ENCODE measurements at places on chromosomes 12 and 14. TPM values are rescaled to one million over a fixed set of nuclear protein-coding genes. Genes with fewer than 3 reads are reported as not detected.
A peak's percentile ranks its signal among the peaks of the same experiment; 100 is the strongest.

DNA sequence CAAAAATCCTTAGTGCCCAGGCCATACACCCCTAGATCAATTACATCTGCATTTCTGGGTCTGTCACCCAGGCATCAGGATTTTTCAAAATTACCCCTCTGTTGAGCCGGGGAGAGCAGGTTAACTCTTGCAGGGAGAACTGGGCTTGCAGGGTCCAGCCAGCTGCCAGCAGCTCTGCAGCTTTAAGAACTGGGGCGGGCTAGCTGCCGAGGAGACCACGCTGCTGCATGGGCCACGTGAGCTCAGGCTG lies at the start of gene DGLUCY:
DGLUCY (plus strand) TSS at position 245 of the 250 bp plus-strand sequence. CDS start 46,222 bp downstream, outside the sequence.
- DNase-seq: no peak

DNA sequence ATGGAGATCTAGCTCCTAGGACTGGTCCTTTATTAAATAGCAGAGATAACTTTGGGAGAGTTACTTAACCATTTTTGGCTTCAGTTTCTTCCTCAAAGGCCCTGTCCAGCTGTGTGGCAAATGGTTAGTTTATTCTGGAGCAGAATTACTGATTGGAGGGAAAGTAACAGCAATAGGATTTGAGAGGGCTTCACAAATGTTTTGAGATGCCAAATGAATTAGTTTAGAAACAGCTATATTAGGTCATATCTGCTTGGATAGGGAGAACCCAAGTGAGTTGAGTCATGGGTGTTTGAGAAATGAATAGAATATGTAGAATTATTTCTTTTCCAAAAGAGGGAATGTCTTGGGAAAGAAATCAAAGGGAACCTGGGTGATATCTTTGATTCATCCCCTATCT lies 17.5 kb downstream of the RASSF3 start:
- peak; percentile 46 for DNase-seq

The FGF6 gene
- not detected for total RNA-seq

The MED13L gene
- total RNA-seq: 42.4 TPM

The MGP gene
- total RNA-seq: 0.44 TPM

GRCh38 chr12:106917503-106917902 lies 38.2 kb upstream of the TMEM263 start:
- no peak for DNase-seq

The TMEM63C gene
- 0.65 TPM for total RNA-seq

The SLC17A8 gene
- not detected for total RNA-seq

The PPFIA2 gene
- not detected for total RNA-seq

- DNase-seq: no peak
Measured at GRCh38 chr12:73465106-73465505, 1072.5 kb upstream of the ATXN7L3B start.

The RPL10L gene
- total RNA-seq: not detected

- DNase-seq: peak; percentile 43
Measured at GRCh38 chr12:92827836-92828431, 101.2 kb downstream of the EEA1 start.

The MYF6 gene
- total RNA-seq: not detected

DNA sequence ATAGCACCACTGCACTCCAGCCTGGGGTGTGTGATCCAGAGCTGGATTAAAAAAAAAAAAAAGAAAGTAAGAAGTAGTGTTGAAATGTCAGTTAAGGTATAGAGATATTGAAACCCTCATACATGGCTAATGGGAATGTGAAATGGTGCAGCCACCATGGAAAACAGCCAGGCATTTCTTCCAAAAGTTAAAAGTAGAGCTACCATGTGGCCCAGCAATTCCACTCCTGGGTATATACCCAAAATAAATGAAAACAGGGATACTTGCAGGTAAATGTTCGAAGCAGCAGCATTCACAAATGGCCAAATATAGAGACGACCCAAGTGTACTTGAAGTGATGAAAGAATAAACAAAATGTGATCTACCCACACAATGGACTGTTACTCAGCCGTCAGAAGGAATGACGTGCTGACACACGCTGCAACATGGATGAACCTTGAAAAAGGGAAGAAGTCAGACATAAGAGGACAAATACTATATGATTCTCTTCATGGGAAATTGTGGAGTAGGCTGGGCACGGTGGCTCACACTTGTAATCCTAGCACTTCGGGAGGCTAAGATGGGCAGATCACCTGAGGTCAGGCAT lies 15.2 kb downstream of the IL31 start:
- DNase-seq: no peak

GRCh38 chr12:50070314-50071060 lies 13.1 kb downstream of the ASIC1 start:
- DNase-seq: peak; percentile 58

- no peak for DNase-seq
Measured at GRCh38 chr14:104246401-104247335, 108.3 kb downstream of the KIF26A start.

- DNase-seq: no peak
Measured at GRCh38 chr12:98446060-98446459, 69.3 kb upstream of the TMPO start.

GRCh38 chr14:85276979-85277228 lies 253.0 kb upstream of the FLRT2 start:
- no peak for DNase-seq

GRCh38 chr14:21109377-21110138 lies 8.7 kb downstream of the TMEM253 start:
- peak; percentile 65 for DNase-seq

The IQSEC3 gene
- total RNA-seq: not detected

Data from foreskin keratinocyte (primary cell).